ENCODE measurements at places on chromosomes 5 and 9. TPM values are rescaled to one million over a fixed set of nuclear protein-coding genes. Genes with fewer than 3 reads are reported as not detected.

The SOX30 gene
- not detected for total RNA-seq

- no peak for DNase-seq
Measured at GRCh38 chr9:2319421-2319820, 302.2 kb upstream of the VLDLR start.

The SPDL1 gene
- 70.8 TPM for total RNA-seq

The HBEGF gene
- 56.0 TPM for total RNA-seq

DNA sequence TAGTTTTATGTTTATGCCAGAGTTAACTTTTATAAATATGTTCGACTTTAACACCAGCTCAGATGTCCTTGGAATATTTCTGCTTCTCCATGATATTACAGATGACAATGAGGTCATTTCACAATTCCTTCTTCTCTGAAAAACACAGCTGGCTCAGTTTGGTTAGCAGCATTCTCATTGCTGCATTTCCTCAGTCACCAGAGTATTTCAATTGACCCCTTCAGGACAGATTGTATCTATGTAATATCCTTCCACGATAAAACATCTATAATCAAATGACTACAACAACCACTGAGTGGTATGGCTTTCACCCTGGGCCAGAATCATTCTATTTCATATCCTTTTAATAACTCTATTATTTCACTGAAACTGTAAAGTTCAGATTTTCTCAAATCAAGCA is 148.7 kb downstream of the OXCT1 start:
- DNase-seq = no peak

GRCh38 chr9:128296340-128297220 is 20.5 kb downstream of the SWI5 start:
- no peak for DNase-seq

- no peak for DNase-seq
Measured at GRCh38 chr9:115093520-115093919, 24.4 kb downstream of the TNC start.

The SHISAL2B gene
- total RNA-seq = not detected

DNA sequence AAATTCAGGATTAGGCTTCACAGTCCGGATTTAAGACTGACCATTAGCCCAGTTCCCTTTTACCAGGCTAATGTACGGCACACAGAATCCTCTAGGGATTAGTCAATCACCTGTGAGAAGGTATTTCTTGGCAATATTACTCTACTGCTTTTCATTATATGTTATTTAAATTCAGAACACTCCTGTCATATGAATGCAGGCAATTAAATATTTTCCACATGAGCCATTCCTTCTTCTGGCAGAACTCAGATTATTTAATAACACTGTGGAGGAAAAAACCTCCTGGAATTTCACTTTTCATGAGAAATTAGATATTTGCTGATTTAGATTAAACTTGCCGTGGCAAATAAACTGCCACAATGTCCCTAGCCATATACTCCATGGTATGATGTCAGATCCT is 1357.5 kb upstream of the C9orf72 start:
- no peak for DNase-seq

- DNase-seq = no peak
Measured at GRCh38 chr5:139574641-139575312, 13.6 kb downstream of the UBE2D2 start.

DNA sequence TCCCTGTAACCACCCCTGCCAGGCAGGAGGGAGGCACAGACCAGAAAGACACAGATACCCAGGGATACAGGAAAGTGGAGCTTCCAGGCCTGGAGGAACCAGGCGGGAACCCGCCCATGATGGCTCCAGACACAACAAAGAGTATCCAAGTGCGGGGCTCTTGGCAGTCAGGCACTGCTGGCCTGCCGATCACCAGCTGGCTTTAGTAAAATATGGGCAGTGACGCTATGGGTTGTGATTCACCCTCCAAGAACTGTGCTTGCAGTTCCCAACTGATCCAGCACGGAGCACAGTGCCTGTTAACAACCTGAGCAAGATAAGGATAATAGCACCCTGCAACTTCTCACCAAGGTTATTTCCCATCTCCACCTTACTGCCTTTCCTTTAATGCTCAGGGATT is 463.3 kb downstream of the IRX1 start:
- DNase-seq = no peak

DNA sequence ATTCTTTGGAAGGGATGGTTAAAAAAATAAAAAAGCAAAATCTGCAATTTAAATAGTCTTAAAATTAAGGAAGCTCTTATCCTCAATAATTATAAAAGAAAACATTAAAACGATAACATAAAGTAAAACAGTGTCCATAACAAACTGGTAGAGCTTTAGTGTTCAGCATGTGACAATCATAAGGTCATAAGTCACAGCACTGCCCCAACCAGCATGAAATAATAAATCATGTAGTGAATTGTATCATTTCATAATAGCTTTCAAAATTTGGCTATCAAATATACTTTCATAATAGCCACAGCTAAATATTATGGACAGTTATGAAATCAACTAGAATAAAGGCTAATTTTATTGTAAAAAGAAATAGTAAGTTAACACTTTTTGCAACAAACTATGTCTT is 10.0 kb downstream of the NR3C1 start:
- no peak for DNase-seq

DNA sequence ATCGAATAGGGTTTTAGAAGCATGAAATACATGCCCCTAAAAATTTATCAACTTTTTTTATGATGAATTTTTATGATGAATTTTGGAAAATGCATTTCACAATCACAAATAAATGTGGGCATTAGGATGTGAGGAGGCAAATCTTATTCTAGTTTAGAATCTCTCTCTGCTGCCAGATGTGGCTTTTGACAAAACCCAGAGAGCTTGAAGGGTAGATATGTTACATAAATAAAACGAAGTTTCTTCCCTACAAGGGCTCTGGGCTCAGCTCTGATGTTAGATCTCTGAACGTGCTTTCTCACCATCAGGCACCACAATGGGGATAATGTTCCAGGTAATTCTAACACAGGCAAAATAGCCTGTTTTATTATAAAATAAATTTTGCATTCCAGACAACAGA is 102.3 kb upstream of the ADAMTSL1 start:
- no peak for DNase-seq

The ISCA1 gene
- total RNA-seq = 20.9 TPM

Measured in natural killer cell treated with Interleukin-12 subunit alpha and Interleukin-12 subunit beta and Interleukin-15 and Interleukin-18, amount 100 ng/mL, for 72 hours (primary cell).